ENCODE measurements at places on chromosomes 4 and X.

GRCh38 chr4:3702561-3703221 lies 63.5 kb upstream of the ADRA2C start:
- DNase-seq, result no peak

DNA sequence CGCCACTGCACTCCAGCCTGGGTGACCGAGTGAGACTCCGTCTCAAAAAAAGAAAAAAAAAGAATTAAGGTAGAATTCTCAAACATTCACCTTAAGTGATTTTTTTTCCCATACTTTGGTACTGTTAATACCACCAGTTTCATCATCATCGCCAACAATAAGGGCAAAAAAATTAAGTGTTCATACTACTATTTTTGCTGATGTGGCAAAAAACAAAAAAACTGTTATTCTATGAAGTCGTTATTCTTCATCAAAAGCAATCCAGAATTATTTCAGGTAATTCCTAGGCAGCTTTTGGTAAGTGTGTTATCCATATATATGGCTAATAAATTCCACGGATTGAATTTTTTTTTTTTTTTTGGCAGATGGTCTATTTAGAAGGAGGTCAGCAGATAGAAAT lies 85.7 kb downstream of the KCNIP4 start:
- no peak for DNase-seq

DNA sequence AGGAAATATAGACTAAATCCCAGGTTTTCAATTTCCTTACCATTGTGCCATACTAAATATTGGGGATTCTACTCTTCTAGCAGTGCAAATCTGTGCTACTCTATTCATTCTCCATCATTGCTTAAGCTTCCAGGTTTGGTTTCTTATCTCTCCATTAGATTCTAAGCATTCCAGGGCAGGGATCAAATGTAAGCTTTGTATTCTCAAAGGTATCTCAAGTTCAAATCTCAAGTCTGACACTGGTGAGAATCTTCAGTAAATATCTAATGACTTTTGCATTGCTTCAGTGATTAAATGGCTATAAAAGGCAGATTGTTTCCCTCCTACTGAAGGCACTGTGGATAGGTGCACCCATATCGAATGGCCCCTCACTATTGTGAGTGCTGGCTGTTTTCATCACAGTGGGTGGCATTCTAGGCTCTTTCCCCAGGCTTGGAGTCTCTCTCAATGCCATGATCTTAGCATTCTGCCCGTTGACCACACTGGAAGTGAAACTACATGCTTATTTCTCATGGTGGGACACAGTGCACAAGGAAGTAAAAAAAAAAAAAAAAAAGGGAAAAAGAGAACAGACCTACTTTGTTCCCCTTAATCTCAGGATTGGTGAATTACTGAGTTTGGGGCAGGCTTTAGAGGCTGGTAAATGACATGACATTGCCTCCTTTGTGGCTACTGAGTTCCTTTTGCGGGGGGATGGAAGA lies 28.7 kb downstream of the FAM9C start:
- no peak for DNase-seq

- DNase-seq, result no peak
Measured at GRCh38 chr4:42296196-42296595, 101.1 kb upstream of the SHISA3 start.

DNA sequence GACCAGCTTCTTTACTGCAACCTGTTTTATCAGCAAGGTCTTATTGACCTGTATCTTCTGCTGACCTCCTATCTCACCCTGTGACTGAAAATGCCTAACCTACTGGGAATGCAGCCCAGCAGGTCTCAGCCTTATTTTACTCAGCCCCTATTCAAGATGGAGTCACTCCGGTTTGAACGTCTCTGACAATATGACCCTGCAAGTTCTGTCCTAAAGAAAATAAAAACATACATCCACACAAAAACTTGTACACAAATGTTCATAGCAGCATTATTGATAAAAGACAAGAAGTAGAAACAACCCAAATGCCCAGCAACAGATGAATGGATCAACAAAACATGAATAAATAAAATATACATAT lies 59.5 kb upstream of the FAM9C start:
- DNase-seq, result no peak

DNA sequence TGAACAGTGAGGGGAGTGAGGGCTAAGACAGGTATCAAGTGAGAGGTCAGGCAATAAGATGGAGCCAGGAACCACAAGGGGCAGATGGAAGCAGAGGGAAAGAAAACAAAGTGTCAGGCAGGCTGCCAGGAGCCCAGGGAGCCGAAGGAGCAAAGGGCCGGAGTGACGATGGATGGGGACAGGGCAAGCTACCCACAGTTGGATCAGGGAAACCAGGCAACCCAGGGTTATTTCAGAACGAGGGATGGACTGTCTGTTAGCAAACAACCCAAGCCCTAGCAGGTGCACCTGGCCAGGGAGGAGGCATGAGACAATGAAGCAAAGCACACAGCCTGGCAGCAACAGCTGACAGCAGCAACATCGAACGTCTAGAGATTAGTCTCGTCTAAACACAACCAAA lies 39.2 kb downstream of the SEL1L3 start:
- DNase-seq, result no peak

DNA sequence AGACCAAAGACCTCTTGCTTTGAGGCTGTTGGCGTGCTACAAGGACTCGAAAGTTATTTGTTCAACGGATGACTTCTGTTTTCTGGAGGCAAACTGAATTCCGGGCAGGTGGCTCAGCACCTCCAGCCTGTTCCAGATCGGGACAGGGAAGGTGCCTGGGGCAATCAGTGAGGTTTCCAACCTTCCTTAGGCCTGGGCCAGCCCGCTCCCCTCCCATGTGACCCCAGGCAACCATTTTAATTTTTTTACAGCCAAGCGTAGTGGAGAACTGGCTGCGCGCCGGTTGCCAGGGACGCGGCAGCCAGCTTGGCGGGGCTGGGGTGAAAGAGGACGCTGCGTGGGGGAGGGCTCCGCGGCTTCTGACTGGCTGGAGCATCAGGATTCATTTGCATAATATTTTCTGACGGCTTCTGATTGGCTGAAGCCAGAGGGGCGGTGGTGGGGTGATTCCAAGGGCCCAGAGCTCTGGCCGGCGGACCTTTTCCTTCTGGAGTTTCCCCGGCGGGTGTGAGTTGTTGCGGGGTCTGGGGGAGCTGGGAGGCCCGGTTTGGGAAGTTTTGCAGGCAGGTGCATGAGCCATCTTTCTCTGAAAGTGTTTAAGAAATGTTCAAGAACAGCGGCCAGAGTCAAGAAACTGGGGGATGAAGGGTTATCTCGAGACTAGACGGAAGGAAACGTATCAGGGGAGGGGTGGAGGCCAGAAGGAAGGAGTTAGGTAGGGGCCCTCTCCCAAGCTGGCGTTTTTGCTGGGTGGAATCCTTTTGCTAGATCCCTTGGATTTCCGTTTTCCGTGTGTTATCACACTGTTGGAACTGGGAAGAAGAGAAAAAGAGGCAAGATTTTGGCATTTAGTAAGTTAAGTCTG lies at the start of gene MID1IP1:
MID1IP1 (plus strand) TSS at position 479 of the 865 bp plus-strand sequence. CDS start 3,488 bp downstream, outside the sequence.
- DNase-seq, result peak; percentile 59

GRCh38 chrX:155745792-155746191 lies 133.0 kb upstream of the TMLHE start:
- DNase-seq, result no peak

DNA sequence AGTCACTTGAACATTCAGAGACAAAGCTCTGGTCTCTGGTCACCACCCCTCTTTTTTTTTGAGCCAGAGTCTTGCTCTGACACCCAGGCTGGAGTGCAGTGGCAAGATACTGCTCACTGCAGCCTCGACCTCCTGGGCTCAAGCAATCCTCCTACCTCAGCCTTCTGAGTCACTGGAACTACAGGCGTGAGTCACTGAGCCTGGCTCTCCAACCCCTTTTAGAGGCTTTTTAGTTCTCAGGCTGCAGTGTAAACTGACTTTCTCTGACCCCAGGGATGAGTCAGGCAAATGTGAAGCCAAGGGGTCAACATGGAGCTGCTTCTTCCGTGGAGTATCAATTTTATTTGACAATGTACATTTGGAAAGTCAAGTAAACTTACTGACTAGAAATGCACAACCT lies 229.2 kb downstream of the PTTG2 start:
- no peak for DNase-seq

- no peak for DNase-seq
Measured at GRCh38 chr4:95289028-95289634, 259.6 kb downstream of the UNC5C start.

DNA sequence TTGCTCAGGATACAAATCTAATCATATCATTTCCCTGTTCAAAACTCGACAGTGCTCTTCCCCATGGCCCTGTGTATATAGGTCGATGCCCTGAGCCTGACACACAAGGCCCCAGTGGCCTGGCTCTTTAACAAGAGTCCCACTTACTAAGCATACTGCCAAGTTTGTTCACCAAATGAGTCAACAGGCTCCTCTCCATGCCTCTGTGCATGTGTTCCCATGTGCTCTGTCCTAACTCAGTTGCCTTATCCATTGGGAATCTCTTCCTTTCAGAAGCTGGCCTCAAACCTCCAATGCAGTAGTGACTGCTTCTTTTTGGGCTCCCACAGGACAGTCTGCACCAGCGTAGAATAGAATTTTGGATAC lies 18.9 kb upstream of the CXCR3 start:
- no peak for DNase-seq

DNA sequence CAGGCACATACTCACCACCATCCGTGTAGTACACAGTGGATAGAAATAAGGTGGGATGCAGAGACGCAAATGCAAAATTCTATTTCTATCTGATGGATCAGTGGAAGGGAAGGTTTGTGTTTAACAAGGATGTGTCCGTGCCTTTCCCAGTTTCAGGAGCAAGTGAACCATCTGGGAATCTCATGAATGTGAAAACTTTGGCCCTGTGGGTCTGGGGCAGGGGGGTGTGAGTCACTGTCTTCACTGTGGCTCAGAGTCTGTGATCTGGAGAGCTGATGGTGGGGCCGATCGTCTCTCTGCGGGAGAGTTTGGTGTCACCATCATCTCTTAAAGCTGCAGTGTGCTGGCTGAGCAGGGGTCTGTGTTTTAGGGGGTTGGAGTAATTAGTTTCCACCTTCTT lies 179.3 kb upstream of the STS start:
- no peak for DNase-seq

GRCh38 chr4:144714166-144714565 lies 68.2 kb downstream of the HHIP start:
- no peak for DNase-seq

DNA sequence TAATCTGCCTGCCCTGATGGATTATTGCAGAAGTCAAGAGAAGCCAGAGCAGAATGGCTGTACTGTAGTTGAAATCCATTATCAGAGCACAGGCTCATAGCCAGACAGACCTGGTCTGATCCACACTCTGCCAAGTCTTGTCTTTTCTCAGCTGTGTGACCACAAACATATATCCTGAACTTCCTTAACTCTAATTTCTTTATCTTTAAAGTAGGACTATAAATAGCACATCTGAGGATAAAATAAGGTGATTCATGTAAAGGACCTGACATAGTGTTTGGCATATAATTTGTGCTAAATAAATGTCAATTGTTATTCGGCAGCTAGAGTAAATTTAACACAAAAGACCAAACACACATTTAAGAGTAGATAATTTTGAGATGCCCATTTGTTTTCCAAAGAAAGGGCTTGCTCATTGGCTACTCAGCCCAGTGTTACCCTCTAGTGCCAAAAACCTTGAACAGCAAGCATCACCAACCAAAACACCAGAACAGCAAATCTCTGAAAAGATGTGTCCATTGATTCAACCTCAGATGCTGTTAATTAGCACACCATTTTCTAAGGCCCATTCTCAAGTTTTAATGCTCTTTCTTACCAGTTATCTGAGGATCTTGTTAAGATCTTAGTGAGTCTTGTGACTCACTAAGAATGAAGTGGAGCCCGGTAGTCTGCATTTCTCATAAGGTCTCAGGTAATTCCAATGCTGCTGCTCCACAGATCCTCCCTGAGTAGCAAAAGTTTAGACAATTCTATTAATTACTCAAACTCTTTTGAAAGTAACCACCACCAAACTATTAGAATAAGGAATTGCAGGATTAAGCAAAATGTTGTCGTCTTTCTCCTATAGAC lies 108.8 kb downstream of the HHIP start:
- no peak for DNase-seq

DNA sequence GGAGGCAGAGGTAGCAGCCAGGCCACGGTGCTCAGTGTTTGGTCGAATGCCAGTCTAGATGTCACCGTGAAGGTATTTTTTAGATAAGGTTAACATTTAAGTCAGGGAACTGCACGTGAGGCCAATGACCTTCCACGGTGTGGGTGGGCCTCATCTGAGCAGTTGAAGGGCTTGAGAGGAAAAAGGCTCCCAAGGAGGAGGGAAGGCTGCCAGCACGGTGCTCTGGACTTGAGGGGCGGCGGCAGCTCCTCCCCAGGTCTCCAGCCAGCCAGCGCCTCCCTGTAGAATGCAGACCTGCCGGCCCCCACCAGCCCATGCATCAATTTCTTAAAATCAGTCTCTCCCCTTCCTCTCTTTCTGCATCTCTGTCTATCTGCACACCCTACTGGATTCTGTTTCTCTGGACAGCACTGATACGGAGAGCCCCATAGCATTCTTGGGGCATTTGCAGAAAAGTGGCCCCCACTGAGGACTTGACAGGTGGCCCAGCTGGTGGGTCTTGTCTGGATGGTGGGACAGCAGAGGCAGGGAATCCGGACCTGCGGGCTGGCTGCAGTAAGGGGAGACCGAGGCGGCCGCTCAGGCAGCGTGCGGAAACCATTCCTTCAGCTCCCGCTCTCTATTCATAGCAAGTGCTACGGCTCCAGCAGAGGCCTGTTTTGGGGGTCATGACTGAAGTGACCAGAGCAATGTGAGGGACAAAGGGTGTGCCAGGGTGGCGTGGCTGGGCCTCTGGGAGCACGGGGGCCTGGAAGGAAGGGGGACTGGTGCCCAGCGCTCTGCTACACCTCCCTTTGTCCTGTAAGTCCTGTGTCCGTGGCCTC lies 7.9 kb upstream of the RGS12 start:
- no peak for DNase-seq

- no peak for DNase-seq
Measured at GRCh38 chr4:164261831-164262230, 492.1 kb upstream of the SMIM31 start.

DNA sequence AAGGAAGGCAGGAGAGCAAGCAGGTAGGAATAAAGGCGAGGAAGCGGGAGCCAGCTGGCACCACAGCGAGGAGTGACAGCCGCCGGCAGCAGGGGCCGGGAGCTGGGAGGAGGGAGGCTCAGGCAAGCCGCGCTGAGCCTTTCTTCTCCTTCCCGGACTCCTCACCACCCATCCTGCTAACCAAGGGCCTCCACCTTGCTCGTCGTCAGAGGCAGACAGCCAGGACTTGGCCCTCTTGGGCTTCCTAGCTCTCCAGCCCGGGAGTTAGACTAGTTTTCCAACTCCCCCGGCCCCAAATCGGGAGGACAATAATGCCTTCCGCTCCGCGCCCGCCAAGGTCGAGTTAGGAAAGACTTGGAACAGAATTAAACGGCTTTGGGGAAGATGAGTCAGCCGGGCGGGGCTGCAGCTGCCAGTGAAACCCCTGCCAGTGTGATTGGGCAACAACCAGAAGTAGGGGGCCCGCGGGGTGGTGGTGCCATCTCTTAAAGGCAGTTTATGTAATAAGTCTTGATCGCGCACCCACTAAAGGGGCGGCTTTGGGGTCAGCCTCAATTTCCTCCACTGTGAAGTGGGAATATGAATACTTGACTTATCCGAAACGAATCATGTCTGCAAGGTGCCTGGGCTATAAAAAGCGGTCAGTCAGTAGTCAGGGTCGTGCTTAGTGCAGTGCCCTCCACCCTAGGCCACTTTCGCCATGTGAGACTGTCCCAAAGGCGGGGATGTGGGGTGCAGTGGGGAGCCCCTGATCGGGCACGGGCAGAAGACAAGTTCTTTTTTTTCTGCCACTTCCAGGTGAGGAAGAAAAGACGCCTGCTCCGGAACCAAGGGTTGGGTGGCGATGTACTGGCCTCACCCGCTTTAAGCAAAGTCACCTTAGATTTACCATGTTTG lies 6.7 kb upstream of the HSD17B10 start:
- no peak for DNase-seq

- no peak for DNase-seq
Measured at GRCh38 chrX:9846631-9847030, 60.4 kb downstream of the SHROOM2 start.
